ENCODE measurements at places on chromosomes 7 and 10.

- no peak for DNase-seq
Observed at GRCh38 chr10:17113889-17114540, 15.6 kb downstream of the CUBN start.

GRCh38 chr7:105191331-105191730, 177.3 kb downstream of the KMT2E start:
- DNase-seq = no peak

- DNase-seq = no peak
Observed at GRCh38 chr7:88268858-88269257, 37.8 kb downstream of the STEAP4 start.

DNA sequence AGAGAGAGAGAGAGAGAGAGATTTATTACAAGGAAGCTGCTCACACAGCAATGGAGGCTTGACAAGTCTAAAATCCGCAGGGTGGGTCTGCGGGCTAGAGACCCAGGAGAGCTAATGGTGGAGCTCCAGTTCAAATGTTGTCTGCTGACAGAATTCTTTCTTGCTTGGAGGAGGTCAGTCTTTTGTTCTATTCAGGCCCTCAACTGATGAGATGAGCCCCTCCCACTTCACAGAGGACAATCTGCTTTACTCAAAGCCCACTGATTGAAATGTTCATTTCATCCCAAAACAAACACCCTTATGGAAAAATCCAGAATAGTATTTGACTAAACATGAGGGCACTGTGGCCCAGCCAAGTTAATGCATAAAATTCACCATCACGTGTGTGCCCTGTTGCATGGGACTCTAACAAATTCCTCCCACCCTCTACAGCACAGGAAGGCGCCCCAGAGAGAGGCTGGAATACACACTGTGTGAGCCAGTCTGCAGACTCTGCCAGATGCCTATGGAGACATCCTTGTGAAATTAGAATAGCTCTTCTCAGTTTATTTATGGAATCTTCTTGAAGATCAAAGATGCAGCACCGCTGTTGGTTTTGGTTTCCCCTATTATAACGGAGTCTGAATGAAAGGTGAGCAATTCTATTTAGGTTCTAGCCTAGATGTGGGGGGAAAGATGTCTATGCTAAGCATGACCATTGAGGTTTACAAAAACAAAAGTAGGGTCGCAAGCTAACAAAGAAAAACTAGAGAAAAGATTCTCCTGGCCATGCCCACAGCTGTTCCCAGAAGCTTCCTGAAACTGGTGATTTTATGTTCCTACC, 123.0 kb upstream of the SFMBT2 start:
- no peak for DNase-seq

DNA sequence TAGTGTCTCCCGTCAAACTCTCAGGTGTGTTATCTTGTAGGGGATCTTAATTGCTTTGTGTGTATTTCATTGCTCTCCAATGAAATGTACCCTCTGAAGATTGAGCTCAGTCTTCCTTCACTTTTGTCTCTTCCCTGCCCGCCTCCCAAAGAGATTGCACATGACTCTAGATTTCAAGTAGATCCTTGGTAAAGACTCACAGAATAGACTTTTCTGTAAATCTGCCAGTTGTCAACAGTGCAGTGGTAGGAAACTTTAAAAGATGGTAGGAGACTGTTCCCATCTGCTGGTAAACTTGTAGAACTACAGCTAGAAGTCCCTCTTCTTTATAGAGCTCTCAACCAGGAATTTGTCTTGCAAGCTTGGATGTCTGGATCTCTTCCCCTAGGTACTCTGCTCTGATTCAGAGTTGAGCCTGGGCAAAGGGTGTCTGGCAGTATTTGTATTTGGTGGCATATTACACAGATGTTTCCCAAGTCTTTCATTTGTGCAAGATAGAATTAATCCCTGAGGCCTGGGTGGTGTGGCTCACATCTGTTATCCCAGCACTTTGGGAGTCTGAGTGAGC, 9.6 kb downstream of the CCL26 start:
- no peak for DNase-seq

- DNase-seq = no peak
Observed at GRCh38 chr7:90777465-90777864, 181.3 kb downstream of the CDK14 start.

DNA sequence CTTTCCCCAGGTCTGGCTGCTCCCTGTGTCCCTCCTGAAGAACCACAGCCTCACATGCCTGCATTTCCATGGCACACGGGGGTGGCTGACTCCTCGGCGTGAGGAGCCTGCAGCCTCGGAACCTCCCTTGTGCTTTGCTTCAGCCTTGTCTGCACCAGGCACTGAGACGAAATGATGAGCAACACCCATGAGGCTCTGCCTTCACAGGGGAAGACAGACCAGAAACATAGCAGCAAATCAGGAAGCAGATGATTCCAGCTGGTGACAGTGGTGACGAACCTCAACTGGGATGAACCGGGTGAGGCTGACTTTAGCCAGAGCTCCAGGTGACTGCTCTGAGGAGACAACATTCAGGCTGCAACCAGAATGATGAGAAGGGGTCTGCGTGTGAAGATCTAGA, 84.5 kb upstream of the SMNDC1 start:
- no peak for DNase-seq

- DNase-seq = no peak
Observed at GRCh38 chr7:52547308-52547910, 488.0 kb upstream of the POM121L12 start.

DNA sequence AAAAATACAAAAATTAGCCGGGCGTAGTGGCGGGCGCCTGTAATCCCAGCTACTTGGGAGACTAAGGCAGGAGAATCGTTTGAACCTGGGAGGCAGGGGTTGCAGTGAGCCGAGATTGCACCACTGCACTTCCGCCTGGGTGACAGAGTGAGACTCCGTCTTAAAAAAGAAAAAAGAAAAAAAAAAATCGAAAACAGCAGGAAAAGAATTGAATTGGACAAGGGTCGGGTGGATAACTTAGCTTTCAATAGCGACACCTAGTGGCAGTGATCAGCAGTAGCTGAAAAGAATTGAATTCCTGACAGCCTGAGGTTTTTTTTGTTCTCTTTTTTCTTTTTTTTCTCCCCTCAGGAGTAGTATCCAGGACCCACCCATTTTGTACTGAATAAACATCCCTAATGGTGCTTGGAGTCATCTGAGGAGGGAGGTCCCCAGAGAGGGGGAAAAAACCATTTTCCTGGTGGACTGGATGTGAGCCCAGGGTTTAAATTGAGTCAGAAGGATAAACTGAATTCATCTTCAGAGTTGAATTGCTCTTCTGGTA, 55.1 kb downstream of the CYCS start:
- peak; percentile 24 for DNase-seq

- DNase-seq = no peak
Observed at GRCh38 chr7:94969434-94970084, 62.2 kb downstream of the PPP1R9A start.

GRCh38 chr10:37754538-37755323, 102.7 kb downstream of the ZNF248 start:
- DNase-seq = no peak

DNA sequence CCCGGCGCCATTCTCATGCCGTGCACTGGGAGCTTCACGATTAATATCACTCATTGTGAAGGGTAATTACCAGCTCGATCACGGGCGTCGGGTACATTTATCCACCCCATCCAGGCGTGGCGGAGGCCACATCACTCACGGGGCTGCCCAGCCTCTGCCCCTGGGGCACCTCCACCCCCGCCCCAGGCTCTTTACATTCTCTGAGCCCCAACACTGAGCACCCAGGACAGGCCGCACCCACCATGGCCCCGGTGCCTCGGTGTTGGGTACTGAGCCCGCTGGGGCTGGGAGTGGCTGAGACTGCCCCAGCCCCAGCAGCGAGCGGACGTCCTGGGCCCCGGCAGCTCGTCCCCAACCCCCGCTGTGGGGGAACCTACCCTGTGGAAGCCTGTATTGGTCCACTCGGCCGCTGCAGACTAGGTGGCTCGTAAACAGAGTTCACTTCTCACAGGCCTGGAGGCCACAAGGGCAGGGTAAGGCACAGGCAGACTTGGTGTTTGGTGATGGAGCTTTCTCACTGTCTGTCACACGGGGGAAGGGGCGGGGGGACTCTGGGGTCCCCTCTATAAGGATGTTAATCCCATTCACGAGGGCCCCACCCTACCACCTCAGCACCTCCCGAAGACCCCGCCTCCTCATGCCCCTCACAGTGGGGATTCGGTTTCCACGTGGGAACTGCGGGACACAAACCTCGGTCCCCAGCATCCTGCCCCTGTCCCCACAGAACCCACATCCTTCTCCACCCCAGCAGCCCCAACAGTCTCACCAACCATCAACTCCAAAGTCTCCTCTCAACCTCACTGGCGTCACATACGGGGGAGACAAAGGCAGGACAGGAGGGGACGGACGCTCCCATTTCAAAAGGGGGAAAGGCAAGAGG, 184.1 kb downstream of the ELFN1 start:
- DNase-seq = no peak

DNA sequence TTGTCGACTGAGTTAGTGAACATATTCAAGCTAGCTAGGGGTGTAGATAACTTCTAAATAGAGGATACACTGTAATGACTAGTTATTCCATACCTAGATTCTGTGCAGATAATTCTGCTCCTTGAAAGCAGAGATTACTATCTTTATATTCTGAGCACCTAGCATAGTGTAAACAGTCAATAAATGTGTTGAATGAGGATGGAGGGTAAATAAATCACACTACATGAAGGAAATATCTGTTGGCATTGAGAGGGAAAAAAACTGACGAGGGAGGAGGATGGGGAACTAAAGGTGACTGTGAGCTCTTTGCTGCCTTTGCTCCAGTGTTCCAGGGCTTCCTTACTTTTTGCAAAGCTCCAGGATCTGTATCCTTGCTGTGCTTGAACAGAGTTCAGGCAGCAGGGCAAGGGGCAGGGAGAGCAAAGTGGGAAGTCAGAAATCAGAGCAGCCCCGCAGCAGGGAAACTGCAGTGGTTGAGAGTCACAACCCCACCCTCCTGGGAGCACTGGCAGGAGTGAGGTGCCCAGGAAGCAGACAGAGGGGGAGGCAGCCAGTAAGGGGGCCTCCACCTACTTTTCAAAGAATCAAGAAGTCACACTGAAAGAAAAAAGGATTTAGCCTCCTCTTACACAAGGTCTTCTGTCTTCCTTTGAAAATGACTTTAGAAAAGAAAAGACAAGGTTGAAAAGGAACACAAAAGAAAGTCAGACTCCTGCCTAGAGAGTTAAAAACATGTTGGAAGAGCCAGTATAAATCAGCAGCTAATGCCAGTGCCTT, 71.8 kb upstream of the LRRN3 start:
- no peak for DNase-seq

DNA sequence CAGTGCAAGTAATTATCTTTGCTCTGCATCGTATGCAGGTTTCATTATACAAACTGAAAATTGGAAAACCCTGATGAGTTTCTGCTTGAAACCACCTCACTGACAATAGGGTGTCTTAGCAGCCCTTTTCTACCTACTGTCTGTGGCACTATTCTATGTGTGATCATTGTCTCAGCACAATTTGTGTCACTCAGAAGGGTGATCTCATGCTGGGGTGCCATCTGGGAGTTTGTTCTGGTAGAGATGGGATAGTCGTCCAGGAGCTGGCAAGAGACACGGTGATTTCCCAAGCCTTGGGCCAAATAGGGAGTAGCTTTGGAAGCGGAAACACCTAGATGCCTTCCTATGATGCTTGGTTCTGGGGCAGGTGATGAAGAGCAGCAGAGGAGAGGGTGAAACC, 186.3 kb downstream of the FRMD4A start:
- no peak for DNase-seq

DNA sequence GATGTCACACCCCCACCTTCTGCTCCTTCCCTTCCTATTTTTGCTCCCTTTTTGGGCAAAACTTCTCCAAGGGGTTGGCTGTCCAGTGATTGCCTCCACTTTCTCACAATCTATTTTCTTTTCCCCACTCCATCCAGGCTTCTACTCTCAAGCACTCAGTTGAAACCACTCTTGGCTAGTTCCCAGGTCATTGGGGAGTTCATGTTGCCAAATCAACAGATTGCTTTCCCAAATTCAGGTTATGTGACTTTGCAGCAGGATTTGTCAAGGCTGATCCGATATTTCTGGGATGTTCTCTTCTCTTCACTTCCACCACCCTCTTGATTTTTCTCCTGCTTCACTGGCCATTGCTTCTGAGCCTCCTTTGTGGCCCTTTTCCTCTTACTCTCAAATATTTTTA, 258.7 kb upstream of the SLC26A5 start:
- no peak for DNase-seq

DNA sequence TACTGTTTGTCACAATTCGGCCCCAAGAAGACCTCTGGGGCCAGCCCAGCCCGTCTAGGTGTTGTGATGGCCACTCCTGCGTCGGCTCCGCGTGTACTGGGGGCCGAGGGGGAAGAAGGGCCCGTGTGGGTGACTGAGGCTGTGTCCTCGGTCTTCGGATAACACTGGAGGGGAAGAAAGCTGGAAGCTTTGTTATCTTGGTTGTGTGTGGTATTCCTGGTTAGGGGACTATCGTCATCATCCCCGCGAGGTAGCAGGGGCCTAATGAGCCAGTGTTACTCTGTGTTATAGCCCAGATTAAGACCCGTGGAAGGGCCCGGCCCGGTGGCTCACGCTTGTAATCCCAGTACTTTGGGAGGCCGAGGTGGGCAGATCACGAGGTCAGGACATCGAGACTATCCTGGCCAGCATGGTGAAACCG, 854 bp downstream of the MTG1 start:
- no peak for DNase-seq

DNA sequence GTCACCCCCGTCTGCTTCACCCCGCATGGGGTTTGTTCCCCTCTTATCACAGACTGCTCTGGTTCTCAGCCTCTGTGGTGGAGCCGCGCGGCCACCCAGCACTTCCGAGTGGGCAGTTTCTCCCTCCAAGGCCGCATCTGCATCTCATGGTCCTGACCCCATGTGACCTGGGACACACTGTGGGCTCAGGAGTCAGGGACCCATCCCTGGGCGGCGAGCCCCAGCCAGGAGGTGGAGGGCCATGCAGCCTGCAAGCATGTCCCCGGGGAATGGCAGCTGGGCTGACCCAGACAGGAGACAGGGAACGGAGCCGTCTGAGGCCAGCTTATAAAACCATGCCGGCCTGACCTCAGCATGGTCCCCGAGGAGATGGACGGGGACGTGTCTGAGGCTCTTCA, 25.2 kb upstream of the TTYH3 start:
- DNase-seq = no peak

GRCh38 chr7:121080913-121081326, 92.4 kb downstream of the CPED1 start:
- DNase-seq = no peak

GRCh38 chr7:138258197-138258559, 181.9 kb downstream of the AKR1D1 start:
- no peak for DNase-seq

DNA sequence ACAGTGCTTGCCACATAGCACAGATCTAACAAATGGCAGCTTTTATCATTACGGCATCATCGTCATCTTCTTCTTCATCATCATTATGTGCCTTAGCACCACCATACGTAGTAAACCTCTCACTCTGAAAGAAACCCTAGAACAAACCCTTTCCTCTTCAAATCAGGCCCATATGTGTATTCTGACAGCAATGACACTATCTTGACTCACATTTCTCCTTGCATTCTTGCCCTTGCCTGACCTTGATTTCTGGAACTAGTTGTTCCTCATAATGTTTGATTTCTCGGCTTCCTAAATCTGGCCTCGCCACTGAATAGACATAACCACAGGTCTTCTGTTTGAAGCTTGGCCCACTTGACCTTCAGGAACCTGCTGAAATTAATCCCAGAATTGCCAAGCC, 115.3 kb downstream of the DGKI start:
- DNase-seq = no peak

- no peak for DNase-seq
Observed at GRCh38 chr7:69735582-69735981, 137.3 kb downstream of the AUTS2 start.
